IPS DF 6.9 (cell line): ENCODE measurements at places on chromosomes 1 and 21.

GRCh38 chr1:110370827-110371226 is 20.0 kb downstream of the SLC16A4 start:
- DNase-seq: no peak
- no peaks in the 10 kb centered on the region; the same call in 1 of the 2 replicates for H3K36me3 ChIP-seq
- no peaks in the 10 kb centered on the region for H3K4me1 ChIP-seq
- no peak overlapping the region for H3K27ac ChIP-seq
- no peak overlapping the region for H3K4me3 ChIP-seq

- H3K36me3 ChIP-seq: no peaks in the 10 kb centered on the region
- H3K27ac ChIP-seq: no peak overlapping the region
- DNase-seq: no peak
- no peak overlapping the region for H3K4me3 ChIP-seq
- H3K27me3 ChIP-seq: no peaks in the 10 kb centered on the region
Measured at GRCh38 chr1:212641956-212642355, 33.4 kb downstream of the ATF3 start.

DNA sequence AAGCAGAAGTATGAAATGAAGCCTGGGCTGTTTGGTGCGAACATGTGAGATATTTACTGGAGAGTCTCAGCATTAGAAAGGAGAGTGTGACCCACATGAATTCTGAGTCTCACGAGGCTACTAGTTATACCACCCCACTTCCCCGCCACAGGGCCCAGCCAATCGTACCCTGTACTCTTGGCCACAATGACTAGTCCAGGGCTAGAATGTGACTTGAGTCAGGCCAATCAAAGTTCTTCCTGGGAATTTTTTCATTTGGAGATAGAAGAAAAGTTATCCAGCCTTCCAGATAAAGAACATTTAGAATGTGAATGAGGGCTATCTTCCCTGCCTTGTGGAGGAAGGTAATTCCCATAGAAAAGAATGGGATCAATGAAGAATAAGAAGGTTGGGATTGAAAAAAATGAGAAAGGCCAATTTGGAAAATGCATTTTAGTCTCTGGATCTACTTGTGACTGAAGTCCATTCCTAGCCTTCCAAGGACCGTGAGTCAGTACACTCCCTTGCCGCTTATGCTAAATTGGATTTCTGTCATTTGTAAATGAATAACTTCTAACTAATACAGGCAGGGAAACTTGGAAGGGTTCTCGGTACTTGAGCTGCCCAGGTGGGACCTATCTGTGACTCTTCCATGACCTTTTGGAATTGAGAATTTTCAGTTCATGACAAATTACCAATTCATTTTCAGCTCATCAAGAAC is 12.3 kb upstream of the RIMKLA start:
- no peak overlapping the region for H3K4me3 ChIP-seq
- no peak for DNase-seq
- no peaks in the 10 kb centered on the region for H3K4me1 ChIP-seq
- no peaks in the 10 kb centered on the region for H3K36me3 ChIP-seq

- no peaks in the 10 kb centered on the region for H3K4me1 ChIP-seq
- H3K27ac ChIP-seq: no peak overlapping the region
- no peak overlapping the region for H3K4me3 ChIP-seq
- DNase-seq: no peak
- no peaks in the 10 kb centered on the region for H3K27me3 ChIP-seq
Measured at GRCh38 chr1:237932816-237933215, 42.1 kb upstream of the ZP4 start.

DNA sequence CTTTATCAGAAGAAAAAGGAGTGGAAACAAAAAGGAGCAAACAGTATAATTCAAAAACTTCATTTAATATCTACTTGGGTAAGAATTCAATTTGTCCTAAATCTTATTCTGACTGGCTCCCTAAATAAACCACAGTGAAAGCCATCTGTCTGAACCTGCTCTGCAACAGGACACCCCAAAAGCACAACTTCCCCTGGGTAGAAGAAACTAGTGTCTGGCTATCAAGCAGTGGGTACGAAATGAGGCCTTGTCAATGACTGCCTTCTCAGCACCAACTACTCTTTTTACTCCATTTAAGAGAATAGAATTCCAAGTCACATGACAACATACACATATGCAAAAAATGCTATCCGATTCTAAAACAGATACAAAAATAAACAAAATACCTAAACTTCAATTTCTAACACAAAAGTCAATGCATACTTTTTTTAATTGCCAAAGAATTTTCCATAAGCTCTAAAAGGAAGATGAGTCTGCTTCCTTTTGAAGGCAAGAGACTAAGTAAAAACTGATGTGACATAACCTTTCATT is 206.8 kb downstream of the SLC45A1 start:
- DNase-seq: no peak
- no peaks in the 10 kb centered on the region for H3K36me3 ChIP-seq
- H3K27ac ChIP-seq: no peak overlapping the region
- H3K27me3 ChIP-seq: no peaks in the 10 kb centered on the region
- H3K4me3 ChIP-seq: no peak overlapping the region
- H3K4me1 ChIP-seq: peaks cover 9% of the 10 kb centered on the region
